ENCODE measurements at places on chromosomes 11 and 22. TPM values are rescaled to one million over a fixed set of nuclear protein-coding genes. Genes with fewer than 3 reads are reported as not detected.
A peak's percentile ranks its signal among the peaks of the same experiment; 100 is the strongest.

The MRGPRF gene
- not detected for polyA plus RNA-seq

The APOL5 gene
- polyA plus RNA-seq, result not detected

The NXPE2 gene
- polyA plus RNA-seq, result not detected

The MRGPRX3 gene
- polyA plus RNA-seq, result not detected

The UPB1 gene
- polyA plus RNA-seq, result not detected

The DUSP8 gene
- 0.50 TPM for polyA plus RNA-seq

The PKDREJ gene
- not detected for polyA plus RNA-seq

DNA sequence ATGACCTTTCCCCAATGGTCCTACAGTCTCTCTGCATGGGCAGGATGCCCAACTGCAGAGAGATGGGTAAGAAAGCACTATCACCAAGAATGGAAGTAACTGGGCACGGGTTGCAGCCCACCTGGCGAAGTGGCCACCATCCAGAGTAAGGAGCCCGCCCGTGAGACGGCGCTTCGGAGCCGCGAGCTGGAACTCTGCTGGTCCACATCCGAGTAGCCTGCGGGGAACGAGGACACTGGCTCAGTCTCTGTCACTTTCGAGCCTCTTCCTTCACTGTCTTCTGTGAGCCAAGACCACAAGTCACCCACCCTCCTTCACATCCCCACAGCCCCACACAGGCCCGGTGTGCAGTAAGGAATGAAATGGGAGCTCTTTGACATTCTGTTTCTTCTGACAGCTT lies 5.7 kb downstream of the SUN2 start:
- DNase-seq, result no peak

GRCh38 chr22:48137640-48138039 lies 1375.2 kb downstream of the TBC1D22A start:
- DNase-seq, result no peak

- DNase-seq, result no peak
Measured at GRCh38 chr11:27319072-27319471, 43.9 kb downstream of the CCDC34 start.

DNA sequence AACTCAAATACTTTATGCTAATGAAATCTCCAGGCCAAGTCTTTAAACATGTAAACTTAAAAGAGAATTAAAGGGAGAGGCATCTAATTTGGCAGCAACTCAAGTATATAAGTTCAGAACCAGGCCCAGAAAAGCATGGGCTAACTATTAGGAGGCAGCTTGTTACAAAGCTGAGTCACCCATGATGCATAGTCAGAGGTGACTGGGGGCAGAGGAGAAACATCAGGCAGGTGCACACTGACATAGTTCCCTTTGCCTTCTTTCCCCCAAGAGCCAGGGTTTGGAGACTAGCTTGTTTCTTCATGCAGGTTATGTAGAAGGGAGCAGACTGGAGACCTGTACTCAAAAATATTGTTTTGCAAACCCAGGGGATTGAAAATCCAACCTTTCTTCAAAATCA lies 619.0 kb downstream of the SOX6 start:
- no peak for DNase-seq

DNA sequence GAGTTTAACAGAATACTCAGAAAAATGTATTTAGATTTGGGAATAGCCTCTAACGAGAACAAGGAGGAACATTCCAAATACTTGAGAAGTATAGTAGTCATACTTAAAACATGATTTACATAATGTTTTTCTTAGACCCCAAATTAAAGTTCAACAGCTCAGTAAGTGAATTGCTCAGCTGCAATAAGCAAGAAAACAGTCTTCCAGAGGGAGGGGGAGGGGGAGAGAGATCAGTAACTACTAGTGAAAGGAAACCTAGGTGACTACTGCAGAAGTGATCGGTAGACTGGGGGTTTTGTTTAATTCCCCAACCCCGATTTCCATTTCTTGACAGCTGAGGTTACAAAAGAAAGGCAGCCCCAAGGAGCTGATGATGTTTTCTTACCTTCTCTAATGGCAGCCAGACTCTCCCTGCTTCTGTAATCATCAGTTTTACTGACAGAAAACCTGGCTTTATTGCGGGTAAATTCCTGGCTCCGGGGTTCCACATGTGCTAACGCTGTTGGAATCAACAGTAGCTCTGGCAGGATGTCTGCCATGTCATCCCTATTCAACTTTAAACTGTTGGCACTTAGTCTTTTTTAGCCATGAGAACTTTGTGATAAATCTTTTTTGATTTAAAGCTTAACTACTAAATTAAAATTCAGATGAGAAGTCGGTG lies 82.4 kb upstream of the BIRC3 start:
- no peak for DNase-seq

GRCh38 chr11:43693731-43694130 lies 13.2 kb downstream of the HSD17B12 start:
- DNase-seq, result no peak

DNA sequence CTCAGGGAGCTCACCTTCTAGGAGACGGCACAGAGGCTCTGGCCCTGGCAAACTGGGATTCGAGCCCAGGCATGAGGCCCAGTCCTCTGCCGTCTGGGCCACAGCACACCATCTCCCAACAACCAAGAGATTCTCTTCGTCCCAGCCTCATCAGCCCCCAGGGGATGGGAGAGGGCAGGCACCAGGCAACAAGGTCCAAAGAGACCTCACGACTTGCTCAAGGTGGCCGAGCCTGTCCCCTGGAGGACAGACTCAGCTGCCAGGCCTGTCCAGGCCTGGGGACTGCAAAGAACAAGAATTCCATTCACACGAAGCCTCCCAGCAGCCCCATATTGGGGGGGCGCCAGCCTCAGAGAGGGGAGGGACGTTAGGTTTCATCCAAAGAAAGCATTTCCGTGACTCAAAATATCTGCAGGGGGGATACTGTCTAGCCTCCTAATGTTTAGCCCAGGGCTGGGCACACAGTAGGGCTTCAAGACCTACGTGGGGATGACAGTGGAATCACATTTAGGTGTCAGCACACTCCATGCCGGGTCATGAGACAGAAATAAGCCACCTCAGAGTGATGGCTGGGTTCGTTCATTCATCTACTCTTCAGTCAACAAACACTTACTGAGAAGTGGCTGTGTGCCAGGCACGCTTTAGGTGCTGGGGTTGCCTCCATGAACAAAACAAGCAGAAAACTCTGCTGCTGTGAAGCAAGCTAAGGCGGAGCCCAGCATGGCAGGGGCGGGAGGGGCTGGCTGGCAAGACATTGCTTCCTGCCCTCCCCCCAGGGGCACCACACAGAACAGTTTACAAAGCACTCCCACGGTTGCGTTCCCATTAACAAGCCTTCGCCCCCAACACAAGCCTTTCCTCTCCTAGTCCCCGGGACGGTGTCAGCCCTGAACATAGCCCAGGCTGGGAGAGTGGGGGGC lies 1.2 kb downstream of the CARNS1 start:
- no peak for DNase-seq

- DNase-seq, result no peak
Measured at GRCh38 chr11:78572394-78572793, 2.3 kb downstream of the NARS2 start.

GRCh38 chr11:118081241-118081958 lies 4.5 kb downstream of the TMPRSS4 start:
- no peak for DNase-seq

GRCh38 chr22:41913040-41913719 lies 1.7 kb downstream of the SHISA8 start:
- DNase-seq, result no peak

GRCh38 chr11:110587972-110588371 lies 124.3 kb downstream of the ARHGAP20 start:
- DNase-seq, result no peak

DNA sequence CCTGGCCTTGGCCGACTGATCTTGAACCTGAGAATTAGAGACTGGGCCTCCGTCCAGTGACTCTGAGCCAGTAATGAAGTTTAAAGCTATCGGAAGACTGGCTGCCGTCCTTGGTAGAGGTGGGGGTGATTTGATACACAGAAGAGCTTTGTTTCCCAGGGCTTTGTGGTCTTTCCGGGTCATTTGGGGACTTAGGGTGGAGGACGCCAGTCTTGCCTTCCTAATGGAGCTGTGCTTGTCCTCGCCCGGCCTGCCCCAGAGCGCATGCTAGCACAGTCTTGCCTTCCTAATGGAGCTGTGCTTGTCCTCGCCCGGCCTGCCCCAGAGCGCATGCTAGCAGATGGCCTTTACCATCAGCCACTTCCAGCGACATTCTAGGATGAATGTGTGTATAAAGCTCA lies 65.8 kb downstream of the ST3GAL4 start:
- DNase-seq, result no peak

DNA sequence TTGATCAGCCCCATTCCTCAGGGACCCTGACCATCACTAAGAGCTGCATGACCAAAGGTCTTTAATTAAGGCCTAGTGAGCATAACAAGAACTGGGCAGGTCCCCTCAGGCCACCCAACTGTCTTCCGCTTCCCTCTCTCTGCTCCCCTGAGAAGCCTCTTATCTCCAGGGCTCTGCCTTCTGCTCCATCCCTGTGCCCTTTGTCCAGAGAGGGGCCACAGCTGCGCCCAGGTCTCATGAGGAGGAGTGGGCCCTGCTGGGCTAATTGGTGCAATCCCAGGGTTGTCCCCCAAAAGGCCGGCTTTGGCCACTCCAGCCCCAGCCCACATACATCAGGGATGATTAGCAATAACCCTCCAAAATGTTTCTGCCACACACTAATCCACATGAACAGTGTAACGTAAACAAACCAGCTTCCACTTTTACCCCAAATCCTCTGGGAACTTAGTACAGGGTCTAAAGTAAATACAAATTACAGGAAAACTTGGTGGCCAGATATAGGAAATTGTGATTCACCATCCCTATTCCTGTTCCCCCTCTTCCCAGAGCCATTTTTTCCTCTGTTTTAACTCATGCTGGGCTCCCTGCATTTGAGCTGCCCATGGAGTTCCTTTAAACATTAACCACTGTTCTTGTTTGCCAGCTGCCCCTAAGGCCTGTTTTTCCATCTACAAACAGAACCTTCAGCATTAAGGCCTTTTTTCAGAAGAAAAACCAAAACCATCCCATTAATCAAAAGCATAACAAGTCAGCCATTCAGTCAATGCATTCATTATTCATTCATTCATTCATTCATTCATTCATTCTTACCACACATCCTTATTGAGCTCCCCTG lies 34.6 kb upstream of the CAVIN3 start:
- DNase-seq, result no peak

DNA sequence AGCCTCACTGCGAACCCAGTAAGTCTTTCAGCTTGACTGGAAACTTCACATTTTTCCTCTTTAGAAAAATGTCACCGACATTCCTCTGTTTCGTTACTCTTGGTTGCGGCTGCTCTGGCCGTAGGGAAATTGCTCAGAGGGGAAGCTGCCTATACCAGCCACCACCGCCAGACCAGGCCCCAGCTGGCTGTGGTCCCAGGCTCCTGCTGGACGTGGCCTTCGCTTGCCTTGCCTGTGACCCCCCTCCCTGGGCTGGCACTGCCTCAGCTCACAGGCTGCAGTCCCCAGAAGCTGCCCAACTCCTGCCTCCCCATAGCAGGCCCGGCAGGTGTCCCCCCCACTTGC lies 197.8 kb downstream of the MN1 start:
- DNase-seq, result no peak

DNA sequence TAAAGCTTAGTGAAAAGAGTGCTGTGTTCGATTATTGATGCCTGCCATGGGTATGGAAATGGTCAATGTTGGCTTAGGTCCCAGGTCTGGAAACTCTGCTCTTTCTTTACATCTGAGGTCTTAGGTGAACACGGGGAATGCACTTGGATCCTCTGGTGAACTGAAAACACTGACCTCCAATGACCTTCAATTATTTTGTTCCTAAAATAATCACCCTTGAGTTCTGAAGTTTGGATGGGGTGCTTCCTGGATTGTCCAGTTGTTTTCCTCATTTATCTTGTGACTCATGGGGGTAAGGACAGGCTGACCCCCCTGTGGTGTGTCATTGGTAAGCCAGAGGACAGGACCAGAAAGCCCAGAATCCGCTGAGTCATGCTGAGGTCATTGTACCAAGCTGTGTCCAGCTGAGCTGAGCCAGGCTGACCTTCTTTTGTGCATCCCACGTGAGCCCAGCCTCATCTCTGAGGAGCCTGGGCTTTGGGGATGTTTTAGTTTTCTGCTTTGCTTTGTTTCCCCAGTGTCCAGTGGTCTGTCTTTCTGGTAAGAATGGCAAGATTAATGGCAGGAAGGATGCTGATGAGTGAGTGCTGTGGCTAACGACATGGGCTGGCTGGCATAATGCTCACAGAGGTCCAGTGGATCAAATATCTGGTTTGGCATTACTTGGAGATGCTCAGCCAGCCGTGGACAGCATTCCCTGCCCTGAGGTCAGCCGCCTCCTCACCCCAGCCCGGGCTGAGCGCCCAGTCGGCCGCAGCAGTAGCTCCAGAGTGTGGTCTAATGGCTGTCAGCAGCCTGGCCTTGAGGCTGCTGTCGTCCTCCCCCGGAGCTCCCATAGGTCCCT lies 35.6 kb downstream of the AMPD3 start:
- peak; percentile 83 for DNase-seq

GRCh38 chr11:68012044-68012842 lies 2.1 kb downstream of the ALDH3B1 start:
- no peak for DNase-seq

DNA sequence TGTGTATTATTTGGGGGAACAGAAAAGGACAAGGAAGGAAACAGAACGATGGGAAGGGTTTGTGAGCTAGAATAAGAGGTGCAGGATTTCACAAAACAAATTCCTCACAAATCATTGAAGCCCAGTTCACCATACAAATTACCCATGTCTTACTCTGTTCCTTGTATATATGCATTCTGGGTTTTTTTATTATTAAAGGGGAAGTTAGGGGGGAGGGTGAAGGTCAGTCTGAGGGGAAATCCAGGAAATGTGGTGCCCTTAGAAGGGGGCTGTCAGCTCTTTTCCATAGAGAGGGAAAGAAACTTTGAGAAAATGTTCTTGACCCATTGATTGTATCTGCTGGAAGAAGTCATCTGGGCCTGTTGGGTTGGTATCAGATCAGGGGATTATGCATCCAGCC lies 90.8 kb downstream of the RNF169 start:
- no peak for DNase-seq

Measured in K562 (cell line).